ENCODE measurements at places on chromosomes 6 and 20.
A peak's percentile ranks its signal among the peaks of the same experiment; 100 is the strongest.

GRCh38 chr20:4910951-4911350, 90.4 kb downstream of the SLC23A2 start:
- no peak for DNase-seq

DNA sequence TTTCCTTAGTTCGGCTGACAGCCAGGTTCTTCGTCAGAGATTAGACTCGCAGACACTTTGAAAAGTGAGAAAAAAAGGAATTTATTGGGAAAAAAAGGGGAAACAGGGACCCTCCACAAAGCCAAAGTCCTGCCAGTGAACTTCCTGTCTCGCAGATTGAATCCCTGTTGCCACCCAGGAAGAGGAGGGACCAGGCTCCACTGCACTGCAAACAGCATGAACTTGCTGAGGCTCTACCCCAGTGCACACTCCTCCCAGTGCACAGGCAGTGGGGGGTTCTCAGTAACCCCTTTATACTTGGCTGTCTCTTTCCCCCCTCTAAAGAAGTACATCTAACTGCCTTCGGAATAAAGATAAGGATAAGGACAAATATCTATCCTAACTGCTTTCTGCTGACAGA, 959.0 kb downstream of the GRIK2 start:
- no peak for DNase-seq

DNA sequence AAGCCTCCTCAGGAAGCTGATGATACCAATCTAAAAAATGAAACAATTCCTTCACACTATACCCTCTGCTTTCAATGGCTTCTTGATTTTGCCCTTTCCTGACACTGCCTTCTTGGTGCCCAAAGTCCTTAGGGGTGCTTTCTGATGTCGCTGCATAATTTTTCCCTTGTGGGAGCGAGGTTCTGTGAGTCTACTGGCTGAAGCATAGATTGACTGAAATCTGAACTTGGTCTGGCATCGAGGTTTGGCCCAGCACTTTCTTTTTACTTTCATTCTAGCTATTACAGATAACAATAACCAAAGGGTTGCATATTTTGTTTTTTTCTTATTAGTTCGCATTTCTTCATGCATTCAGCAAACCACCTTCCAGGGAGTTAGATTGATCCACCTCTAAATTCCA, 65.8 kb downstream of the E2F3 start:
- no peak for DNase-seq

DNA sequence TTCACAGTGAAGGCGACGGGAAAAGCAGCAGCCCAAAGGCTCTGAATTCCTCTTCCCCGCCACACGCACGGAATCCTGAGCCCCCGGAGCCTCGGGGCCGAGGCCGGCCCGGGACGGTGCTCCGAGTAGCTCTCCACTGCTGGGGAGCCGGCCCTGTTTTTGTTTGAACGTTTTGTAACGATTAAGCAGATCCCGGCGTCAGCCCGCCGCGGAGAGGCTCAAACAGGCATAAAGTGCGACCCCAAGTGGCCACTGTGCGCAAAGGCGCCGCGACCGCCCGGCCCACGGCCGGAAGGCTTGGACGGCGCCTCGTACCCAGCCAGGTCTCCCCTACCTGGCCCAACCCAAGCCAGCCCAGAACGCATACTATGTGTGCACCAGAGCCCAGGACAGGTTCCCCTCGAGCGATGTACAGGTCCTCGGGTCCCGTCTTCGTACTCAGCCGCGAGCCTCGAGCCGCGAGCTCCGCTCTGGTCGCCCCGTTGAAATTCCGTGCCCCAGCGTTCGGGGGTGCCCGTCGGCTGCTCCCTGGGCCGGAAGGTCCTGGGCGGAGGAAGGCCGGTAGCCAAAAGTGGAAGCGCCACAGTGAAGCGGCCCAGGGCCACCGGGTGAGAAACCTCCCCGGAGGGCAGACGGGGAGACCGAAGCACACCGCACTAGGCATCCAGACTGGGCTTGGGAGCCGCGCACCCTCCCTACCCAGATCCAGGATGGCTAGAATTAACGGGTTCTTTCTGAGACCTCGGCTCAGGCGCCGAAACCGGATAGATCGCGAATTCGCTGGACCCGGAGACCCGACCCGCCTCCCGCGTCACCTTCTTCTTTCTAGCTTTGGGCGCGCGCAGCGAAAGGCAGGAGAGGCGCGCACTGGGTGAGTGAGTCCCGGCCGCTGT, 1.2 kb upstream of the MAFB start:
- DNase-seq, result peak; percentile 75

- DNase-seq, result no peak
Observed at GRCh38 chr6:41504466-41505121, 41.6 kb upstream of the FOXP4 start.

GRCh38 chr6:82074556-82074955, 173.0 kb downstream of the IBTK start:
- DNase-seq, result no peak

- DNase-seq, result no peak
Observed at GRCh38 chr20:50913690-50914375, 17.4 kb downstream of the ADNP start.

DNA sequence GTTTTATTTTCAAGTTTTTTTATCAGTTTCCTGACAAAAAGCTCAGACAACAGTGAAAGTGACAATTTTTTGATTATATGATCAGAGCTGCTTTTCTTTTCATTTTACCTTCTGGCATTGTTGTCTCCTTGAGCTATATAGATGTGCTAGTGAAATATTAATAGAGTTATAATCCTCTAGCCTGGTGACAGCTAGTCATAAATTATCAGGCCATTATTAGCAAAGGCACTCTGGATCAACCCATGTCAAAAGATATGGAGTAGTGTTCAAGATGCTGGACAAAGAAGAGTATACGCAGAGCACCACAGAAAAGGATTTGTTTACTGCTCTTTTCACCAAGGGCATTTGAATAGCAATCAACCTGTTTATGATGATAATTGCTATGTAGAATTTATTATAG, 1230.1 kb downstream of the HACE1 start:
- DNase-seq, result no peak

DNA sequence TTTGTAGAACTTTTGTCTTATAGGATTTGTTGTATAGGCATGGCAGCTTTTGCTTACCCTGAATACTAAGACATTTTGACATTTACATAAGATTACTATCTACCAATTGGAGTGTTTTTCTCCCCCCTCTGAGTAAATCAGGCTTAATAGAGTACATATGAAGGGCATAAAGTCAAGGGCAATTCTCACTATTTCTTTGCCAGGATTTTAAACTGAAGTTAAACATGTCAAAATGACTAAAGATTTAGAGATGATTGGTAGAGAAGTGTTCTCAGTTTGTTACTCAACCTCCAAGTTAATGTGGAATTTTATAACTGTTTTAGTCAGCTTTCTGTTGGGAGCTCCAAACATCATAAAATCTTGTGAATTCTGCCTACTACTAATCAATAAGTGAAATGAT, 157.8 kb downstream of the CDKAL1 start:
- DNase-seq, result no peak

DNA sequence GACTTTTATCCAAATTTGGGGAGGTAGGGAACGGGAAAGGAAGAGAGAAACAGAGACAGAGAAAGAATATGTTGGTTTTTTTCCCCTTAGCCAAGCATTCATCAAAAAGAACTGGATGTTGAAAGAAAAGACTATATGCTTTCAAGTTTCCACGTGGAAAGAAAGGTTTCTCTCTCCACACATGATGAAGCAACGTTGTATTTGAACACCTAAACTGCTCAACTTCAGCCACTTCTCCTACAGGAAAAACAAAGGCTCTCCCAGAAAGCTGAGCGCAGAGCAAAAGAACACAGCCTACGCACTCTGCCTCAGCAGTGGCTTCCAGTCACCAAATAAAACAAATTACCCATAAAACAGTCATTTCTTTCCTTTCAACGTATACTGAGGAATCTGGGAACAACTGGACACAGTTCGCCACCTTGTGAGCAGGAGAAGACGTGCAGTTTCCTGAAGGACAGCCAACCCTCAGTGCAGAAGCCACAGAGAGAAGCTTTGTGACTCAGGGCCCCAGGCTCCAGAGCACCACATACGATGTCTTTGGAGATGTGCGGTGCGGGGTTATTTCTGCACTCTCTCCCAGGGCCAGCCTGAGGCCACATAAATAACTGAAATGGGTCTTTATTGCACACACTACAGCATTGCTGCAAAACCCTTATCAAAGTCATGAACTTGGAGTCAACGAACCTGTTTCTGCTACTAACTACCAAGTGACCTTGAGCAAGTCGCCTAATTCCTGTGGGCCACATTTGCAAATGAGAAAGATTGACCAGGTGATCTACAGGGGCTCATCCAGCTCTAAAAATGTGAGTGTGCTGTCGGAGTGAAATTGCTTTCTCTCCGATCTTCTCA, 10.1 kb downstream of the IL17F start:
- DNase-seq, result peak; percentile 10

DNA sequence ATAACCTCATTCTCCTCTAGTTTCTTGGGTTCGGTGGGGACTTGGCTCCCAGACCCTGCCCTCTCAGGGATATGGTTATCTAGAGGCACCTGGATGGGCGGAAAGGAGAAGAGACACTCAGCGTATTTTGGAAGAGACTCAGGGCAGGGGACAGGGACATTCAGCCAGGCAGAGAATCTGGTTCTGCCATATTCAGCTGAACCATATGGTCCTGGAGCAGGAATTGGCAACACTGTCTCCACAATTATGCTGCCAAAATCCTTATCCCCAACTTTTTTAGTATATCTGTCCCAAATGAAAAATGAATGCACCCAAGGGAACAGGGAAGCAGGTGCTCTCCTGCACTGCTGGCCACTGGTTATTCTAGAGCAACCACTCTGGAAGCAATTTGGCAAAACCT, 17.7 kb downstream of the SDC4 start:
- no peak for DNase-seq

DNA sequence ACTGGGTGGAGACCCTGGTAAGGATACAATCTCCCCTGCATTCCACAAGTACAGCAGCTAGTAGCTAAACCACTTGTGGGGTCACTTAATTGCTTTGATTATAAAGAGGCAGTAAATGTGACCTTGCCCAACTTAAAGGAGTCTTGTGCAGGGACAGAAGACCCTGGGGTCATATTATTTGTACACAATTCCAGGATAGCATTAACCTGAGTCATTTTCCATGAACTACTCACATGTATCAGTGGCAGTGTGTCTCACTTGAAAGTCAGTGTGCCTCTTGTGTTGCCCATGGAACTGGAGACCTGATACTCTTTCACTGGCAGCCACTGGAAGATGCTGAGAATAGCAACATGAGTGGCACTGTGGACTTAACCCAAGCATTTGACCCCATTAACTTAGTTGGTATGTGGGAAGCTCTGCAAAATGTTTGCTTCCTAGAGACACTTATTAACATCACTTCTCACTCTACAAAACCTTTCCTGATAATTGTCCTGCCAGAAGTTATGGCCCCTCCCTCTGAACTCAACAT, 28.9 kb downstream of the CLIC5 start:
- DNase-seq, result no peak

GRCh38 chr6:9520417-9521151, 894.3 kb downstream of the TFAP2A start:
- no peak for DNase-seq

DNA sequence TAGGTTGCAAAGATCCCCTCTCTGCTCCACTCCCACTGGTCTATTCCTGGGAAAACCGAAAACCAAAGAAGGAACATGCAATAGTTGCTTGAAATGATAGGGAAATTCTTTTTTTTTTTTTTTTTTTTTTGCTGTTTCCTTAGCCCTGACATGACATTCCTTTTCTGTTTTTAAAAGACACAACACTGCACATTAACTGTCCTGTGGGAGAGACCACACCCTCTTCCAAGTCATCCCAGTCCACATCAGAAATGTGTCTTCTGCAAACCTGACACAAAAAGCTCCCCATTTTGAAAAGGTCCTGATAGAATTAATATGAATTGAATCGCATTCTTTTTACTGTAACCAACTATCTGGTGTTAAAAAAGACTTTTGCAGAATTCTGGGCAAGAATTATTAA, 43.4 kb upstream of the RIPOR2 start:
- no peak for DNase-seq

GRCh38 chr6:22596011-22596410, 26.6 kb downstream of the HDGFL1 start:
- no peak for DNase-seq

GRCh38 chr6:80480421-80481157, 374.1 kb downstream of the BCKDHB start:
- DNase-seq, result no peak

GRCh38 chr20:40648210-40649072, 40.6 kb downstream of the MAFB start:
- no peak for DNase-seq

- DNase-seq, result no peak
Observed at GRCh38 chr6:133512410-133513016, 271.4 kb downstream of the EYA4 start.

- peak; percentile 51 for DNase-seq
Observed at GRCh38 chr6:5260111-5260620, 584 bp downstream of the LYRM4 start.

Data from NCI-H510A (cell line).